Central memory CD4-positive, alpha-beta T cell (primary cell): ENCODE measurements at places on chromosomes 12 and 14.

DNA sequence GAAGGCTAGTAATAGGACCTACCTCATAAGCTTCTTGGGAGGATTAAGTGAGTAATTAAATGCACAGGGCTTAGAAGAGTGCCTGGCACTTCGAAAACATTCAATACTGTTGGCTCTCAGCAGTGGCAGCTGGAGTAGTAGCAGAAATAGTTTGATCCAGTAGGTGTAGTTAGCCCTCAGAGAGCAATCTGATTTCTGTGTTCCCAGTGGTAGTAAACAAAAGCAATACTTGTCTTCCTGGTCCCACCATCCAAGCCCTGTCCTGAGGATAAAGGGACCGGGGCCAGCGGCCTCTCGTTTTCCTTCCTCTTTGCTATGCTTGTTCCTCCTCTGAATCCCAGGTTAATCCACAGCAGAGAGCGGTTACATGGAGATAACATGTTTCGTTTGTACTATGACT, 131.6 kb downstream of the SAMD4A start:
- no peak for DNase-seq

GRCh38 chr12:57299514-57300016, 48.6 kb upstream of the STAC3 start:
- DNase-seq = no peak

DNA sequence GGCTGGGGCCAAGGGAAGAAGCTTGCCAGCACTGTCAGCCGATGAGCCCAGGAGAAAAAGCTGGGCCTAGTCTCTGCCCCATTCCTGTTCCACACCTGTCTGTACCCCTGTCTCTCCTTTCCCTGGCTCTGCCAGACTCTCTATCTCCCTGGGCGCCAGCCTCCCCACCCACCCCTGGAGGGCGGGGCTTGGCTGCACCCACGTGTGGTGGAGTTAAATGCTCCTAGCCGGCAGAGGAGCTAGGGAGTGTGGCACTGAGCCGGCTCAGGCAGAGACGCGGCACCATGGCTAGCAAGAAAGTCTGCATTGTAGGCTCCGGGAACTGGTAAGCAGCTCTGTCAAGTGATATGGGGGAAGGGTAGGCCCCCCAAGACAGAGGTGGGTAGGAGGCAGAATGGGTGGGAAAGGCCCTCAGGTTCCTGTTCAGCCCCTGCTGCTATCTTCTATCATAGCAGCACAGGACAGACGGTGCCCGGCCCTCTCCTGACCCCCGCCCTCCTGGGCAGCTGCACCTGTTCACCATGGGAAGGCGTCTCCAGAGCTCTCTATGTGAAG, at the start of gene GPD1:
TSS of gene GPD1 (plus strand) at position 242 of the 555 bp plus-strand sequence. CDS start at position 285, 43 bp downstream.
- no peak for DNase-seq

GRCh38 chr12:119621878-119622277, 28.3 kb downstream of the TMEM233 start:
- no peak for DNase-seq
